ENCODE measurements at places on chromosomes 3 and 15. TPM values are rescaled to one million over a fixed set of nuclear protein-coding genes. Genes with fewer than 3 reads are reported as not detected.
A peak's percentile ranks its signal among the peaks of the same experiment; 100 is the strongest.

- DNase-seq = no peak
Observed at GRCh38 chr3:59135096-59135495, 85.3 kb upstream of the CFAP20DC start.

GRCh38 chr3:16122661-16123060, 51.8 kb upstream of the GALNT15 start:
- DNase-seq = no peak

- DNase-seq = no peak
Observed at GRCh38 chr3:89246326-89246725, 138.9 kb downstream of the EPHA3 start.

GRCh38 chr15:67853454-67853853, 13.6 kb upstream of the RNU6-1 start:
- DNase-seq = no peak

DNA sequence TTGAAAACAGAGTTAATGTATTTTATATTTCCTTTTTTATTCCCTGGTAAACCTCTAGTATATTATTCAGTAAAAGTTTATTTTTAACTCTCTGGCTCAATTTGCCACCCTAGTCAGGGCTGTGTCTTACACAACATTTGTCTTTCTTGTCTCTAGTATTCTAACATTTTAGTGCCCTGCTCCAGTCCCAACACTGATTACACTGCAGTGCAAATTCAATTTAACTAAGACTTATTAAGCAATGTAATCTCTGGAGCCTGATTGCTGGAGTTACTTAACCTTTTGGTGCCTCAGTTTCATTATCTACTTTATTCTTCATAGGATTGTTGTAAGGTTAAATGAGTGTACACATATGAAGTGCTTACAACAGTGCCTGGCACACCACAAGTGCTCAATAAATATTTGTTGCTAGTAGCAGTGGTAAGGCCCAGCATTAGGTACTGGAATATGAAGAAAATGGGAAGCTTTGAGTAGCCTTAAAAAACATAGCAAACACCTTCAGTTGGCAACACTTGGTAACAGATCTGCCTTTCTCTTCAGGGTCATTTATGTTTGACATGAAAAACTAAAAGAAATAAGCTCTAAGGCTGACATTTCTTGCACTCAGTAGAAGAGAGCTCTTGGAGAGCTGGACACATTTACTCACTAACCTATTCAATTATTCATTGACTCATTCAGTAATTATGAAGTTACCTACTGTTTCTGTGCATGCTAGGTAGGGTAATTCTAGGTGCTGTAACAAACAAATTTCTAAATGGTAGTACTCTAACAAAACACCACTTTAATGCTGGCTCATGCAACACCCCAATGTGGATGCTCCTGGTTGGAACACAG, 364.5 kb upstream of the EPHA3 start:
- DNase-seq = no peak

DNA sequence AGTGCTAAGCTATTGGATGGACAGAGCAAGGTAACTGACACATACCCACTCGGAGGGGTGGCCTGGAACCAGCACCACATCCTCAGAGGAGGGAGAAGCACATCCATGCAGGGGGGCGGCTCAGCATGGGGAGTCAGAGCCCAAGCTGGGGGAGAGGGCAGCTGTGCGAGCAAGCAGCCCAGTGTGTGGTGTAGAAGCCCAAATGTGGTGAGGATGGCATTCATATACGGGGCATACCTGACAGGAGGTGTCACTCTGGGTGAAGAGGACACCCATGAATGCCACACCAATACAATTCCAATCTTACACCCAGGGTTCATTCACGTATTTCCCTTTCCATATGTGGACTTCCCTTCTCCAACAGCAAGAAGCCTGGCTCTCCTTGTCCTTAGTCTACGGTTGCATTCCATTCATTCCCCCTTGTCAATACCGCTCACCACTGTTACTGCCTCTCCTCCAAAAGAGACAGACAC, 58.7 kb upstream of the ACAN start:
- no peak for DNase-seq

DNA sequence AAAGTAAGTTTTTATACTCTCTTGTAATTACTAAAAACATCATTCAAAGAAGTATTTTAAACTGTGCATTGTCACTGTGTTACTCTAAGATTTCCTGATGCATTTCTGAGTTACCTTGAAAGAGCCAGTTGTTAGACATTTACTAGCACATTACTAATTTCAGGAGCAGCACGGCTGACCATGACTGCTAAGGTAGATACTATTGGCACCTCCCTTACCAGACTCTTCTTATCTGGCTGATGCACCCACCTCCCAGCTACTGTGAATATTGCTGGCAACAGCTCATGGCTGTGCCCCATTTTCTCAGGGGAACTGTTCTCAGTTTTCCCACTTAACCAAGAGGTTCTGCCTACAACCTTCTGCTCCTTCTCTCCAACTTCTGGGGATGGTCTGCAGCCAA, 29.4 kb downstream of the COL6A5 start:
- DNase-seq = no peak

GRCh38 chr3:13420045-13420830, at the start of gene NUP210:
NUP210 (minus strand) TSS chr3:13420322; CDS start chr3:13420226, 96 bp downstream.
- DNase-seq = peak; percentile 85

DNA sequence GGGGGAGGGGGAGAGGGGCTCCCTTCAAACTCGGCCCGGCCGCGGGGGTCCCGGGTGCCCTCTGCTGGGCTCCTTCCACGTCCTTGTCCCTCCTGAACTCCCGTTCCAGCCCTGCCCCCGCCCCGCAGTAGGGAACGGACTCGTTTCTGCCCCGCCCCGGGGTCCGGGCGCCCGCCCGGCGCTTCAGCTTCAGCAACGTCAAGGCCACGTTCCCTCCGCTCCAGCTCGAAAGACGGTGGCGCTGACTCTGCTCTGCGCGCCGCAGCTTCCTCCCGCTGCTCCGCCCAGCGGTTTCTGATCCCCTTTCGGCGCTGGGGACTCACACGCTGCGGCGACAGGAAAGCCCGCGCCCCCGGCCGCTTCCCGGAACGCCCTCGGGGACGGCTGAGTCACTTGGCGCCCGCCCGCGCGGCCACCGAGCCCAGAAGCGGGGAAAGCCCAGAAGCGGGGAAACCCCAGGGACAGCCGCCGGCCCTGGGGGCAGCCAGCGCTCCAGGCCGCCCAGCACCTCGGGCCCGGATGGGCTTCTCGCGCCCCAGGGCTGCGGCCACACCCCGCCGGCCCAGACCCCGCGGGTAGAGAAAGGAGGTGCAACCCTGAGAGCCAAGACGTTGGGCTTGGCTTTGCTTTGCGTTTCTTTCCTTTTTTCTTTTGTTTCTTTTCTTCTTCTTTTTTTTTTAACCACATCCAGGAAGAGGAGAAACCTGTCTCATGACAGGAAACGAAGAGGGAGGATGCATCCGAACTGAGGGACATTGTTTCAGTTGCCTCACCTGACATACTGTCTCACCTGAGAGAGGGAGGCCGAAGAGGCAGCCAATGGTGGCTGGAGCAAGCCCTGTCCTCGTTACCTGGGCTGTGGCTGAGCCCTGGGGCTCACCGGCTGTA, 28.9 kb downstream of the ARHGAP31 start:
- peak; percentile 92 for DNase-seq

GRCh38 chr15:63889831-63890230, 56.1 kb upstream of the HERC1 start:
- DNase-seq = no peak

DNA sequence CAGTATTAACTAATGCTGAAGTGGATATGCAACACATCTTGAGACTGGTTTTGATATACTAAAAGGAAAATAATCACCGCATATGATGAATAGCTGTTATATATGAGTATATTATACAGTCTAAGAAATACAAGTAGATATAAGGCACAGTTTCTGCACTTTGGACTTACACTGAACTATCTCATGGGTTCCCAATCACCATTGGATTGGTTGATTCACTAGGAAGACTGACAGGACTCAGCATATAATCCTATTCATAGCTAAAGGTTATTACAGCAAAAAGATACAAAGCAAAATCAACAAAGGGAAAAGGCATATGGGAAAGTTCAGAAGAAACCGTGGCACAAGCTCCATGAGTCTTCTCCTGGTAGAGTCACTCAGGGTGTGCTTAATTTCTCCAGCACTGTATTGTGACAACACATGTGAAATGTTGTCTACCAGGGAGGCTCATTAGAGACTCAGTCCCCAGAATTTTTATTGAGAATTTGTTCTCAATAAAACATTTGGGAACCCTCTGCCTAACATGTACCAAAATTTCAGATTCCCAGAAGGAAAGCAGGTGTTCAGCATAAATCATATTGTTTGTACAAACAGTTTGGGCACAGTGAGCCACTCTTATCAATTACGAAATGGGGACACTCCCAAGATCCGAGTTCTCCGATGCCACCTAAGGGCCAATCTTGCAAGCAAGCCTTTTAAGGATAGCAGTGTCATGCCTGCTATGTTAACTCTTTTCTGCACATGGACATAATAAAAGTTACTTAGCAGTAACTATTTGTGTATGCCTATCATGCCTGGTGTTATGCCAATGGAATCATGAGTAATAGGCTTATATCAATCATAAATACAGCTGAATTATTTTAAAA, 26.8 kb downstream of the CMC1 start:
- no peak for DNase-seq

DNA sequence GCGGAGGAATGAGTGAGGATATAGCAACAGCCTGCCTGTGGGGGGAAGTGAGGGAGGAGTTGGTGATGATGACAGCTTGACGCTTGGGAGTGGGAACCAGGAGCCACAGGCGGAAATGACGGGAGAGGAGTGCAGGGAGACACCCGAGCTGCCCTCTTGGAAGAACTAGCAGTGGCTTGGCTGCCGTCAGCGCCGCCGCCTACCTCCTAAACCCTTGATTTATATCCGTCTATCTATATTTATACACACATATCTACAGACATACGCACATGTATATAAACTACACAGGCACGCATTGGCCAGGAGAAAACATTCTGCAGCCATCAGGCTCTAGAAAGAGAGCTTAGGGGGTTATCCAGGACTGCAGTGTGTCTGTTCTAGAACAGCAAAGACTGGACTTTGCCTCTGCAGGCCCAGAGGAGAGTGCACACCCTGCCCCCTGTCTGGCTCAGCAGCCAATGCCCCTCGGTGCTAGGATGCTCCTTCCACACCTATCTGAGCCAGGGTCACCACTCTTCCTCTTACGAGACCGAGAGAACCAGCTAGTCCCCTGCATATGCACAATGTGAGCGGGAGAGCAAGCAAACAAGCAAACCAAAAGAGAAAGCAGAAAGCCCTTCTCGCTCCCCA, 45.3 kb upstream of the MAGEF1 start:
- DNase-seq = no peak

- DNase-seq = no peak
Observed at GRCh38 chr15:49669288-49669687, 48.4 kb downstream of the DTWD1 start.

GRCh38 chr3:42591811-42592210, 1.2 kb downstream of the SS18L2 start:
- DNase-seq = no peak

GRCh38 chr3:58296269-58296668, 9.8 kb upstream of the RPP14 start:
- DNase-seq = no peak

- DNase-seq = no peak
Observed at GRCh38 chr3:35383216-35383615, 256.1 kb upstream of the ARPP21 start.

The TPM1 gene
- total RNA-seq = 9.9 TPM

The CD96 gene
- total RNA-seq = 375 TPM

The UBA3 gene
- total RNA-seq = 102 TPM

The C3orf85 gene
- not detected for total RNA-seq

The TMIE gene
- 0.77 TPM for total RNA-seq
